Neuronal stem cell (in vitro differentiated cells): ENCODE measurements at places on chromosomes 7 and 10.

DNA sequence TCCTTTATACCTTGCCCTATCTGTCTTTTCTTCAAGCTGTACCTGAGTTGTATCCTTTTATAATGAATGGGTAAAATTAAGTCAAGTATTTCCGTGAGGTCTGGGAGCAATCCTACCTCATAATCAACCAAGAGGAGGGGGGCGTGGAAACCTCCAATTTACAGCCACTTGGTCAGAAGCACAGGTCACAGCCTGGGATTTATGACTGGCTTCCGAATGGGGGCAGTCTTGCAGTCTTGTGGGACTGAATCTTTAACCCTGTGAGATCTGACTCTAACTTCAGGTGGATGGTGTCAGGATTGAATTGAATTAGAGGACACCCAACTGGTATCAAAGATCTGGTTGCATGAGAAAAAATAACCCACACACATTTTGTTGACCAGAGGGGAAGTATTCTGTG lies 23.5 kb upstream of the KCNMA1 start:
- no peak for DNase-seq

- DNase-seq = no peak
Measured at GRCh38 chr10:91043173-91043910, 122.5 kb upstream of the ANKRD1 start.

- no peak for DNase-seq
Measured at GRCh38 chr10:78634389-78634815, 434.4 kb upstream of the ZMIZ1 start.

GRCh38 chr10:127945341-127945758 lies 38.4 kb downstream of the PTPRE start:
- DNase-seq = no peak

- no peak for DNase-seq
Measured at GRCh38 chr7:89607792-89608191, 546.5 kb upstream of the STEAP1 start.

DNA sequence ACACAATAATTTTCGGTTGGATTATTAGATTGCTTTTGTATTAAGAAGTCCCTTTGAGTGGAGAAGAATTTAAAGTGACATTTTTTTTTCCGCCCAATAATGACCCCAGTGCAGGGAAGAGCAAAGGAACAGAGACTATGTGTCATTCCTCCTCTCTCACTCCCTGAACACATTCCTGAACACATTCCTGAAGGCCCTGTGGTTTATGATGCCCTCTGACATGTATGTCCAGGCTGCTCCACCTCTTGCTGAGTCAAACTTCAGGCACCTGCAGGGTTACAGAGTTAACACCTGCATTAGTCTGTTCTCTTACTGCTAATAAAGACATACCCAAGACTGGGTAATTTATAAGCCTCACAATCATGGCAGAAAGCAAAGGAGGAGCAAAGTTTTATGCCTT lies 704.0 kb upstream of the LRRN3 start:
- DNase-seq = no peak

GRCh38 chr7:831596-832166 lies 595 bp upstream of the SUN1 start:
- no peak for DNase-seq

DNA sequence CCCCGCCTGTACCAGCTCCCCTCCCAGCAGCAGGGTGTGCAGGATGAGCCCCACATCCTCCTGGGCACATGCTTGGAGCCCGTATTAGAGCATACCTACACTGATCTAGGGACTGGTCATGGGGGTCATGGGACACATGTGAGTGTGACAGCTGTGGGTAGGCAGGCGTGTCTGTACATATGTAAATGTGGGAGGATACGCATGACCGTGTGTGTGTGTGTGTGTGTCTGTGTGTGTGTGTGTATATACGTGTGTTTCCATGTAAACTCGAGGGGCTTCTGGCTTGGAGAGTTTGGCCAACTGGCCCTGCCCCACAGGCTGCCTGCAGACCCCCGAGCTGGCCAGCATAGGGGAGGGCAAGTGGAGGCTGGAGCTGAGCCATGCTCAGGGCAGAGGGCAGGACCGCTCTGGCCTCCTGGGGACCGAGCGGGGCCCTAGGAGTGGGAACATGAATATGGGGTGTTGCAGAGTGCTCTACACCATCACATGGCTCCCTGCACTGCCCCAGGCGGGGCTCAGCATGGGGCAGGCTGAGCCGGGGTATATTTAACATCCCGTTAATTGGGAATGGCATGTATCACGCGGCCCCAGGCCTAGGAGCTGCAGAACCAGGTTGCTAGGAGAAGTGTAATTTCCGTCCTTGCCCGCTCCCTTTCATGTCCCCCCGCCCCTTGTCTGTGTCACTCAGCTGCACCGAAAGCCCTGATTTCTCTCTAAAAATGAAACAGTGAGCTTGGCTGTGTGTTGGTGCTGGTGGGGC lies 152.7 kb upstream of the PCBD1 start:
- DNase-seq = no peak

GRCh38 chr10:69801434-69802315 lies at the start of gene COL13A1:
TSS of gene COL13A1 (plus strand) at chr10:69801906. CDS start at chr10:69802424, 518 bp downstream.
- DNase-seq = peak; percentile 74

- peak; percentile 14 for DNase-seq
Measured at GRCh38 chr10:2798336-2799022, 268.9 kb upstream of the PFKP start.

- no peak for DNase-seq
Measured at GRCh38 chr10:124677293-124677699, 66.9 kb downstream of the FAM53B start.

- DNase-seq = no peak
Measured at GRCh38 chr7:24356718-24357386, 72.9 kb downstream of the NPY start.

- no peak for DNase-seq
Measured at GRCh38 chr7:3013975-3014792, 29.5 kb downstream of the CARD11 start.

DNA sequence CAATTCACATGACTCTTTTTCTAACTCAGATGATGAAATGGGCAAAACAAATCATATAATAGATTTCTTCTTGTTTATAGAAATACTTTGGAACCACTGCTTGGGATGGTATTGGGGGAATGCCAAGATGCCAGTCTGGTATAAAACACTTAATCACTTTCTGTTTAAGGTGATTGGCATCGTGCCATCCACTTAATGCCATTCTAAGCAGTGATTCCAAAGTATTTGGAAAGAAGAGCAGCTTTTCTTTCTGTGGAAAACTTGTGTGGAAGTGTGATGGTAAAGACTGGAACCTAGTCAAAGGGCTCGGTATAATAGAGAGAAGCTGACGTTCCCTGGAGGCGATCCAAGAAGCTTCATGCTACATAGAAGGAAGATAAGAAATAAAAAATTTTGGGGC lies 120.6 kb downstream of the TMEM26 start:
- no peak for DNase-seq

DNA sequence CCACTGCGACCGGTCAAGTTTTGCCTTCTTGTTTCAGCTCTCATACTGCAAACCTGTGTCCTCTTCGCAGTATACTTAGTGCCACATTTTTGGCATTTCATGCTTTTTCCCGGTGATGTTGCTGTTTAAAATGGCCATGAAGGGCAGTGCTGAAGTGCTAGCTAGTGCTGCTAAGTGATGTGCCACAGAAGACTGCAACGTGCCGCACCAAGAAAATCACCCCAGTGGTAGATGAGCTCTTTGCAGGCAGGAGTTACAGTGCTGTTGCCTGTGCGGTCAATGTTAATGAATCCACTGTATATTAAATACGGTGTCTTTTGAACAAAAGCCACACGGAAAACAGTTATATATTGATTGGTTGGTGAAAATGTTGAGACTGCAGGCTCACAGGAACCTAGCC lies 120.3 kb downstream of the ANLN start:
- DNase-seq = no peak

DNA sequence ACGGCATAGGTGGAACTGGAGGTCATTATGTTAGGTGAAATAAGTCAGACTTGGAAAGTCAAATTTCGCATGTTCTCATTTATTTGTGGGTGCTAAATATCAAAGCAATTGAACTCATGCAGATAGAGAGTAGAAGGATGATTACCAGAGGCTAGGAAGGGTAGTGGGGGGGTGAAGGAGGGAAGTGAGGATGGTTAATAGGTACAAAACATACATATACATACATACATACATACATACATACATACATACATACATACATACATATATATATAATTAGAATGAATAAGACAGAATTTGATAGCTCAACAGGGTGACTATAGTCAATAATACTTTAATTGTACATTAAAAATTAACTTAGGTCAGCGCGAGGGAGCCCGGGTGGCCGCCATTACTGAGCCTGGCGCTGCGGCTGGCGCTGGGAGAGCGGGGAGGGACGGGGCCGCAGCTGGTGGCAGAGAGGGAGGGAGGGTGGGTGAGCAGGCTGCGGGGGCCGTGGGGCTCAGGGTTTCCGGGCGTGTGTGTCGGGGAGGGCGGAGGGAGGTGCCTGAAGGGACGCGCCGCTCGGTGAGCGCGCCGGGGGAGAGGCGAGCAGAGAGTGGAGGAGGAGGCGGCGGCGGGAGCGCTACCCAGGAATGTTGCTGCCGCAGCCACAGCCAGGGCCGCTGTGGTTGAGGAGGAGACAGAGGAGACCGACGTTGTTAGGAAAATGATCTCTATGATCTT lies 85.8 kb upstream of the EGFR start:
- DNase-seq = peak; percentile 52

DNA sequence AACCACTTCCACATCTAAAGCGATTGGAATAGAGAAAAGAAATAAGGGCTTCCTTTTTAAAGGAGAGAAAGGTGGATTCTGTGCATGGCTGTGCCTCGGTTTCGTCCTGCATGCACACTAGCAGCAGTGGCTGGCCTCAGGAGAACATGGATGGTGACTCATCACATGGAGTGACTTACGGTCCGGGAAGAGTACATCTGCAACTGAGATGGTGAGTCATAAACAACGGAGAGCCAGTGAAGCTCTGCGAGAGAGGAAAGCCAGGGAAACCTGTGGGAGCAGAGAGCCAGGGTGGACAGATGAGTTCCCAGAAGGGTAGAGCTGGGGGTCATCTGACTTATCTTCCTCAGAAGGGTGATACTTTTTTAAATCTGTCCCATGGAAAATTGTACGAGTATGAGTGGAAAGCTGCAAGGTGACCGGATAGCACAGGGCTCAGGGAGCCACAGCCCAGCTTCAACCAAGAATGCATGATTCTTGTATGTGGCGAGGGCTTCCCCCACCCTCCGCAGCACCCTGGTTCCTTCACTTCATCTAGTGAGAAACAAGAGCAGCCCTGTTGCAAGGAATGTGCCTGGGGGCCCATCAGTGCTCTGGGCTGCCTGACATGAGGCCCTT lies 259.1 kb downstream of the KLF6 start:
- DNase-seq = no peak

- DNase-seq = no peak
Measured at GRCh38 chr10:77804371-77804770, 122.2 kb downstream of the DLG5 start.

- no peak for DNase-seq
Measured at GRCh38 chr10:100879741-100880360, 32.9 kb upstream of the SLF2 start.

DNA sequence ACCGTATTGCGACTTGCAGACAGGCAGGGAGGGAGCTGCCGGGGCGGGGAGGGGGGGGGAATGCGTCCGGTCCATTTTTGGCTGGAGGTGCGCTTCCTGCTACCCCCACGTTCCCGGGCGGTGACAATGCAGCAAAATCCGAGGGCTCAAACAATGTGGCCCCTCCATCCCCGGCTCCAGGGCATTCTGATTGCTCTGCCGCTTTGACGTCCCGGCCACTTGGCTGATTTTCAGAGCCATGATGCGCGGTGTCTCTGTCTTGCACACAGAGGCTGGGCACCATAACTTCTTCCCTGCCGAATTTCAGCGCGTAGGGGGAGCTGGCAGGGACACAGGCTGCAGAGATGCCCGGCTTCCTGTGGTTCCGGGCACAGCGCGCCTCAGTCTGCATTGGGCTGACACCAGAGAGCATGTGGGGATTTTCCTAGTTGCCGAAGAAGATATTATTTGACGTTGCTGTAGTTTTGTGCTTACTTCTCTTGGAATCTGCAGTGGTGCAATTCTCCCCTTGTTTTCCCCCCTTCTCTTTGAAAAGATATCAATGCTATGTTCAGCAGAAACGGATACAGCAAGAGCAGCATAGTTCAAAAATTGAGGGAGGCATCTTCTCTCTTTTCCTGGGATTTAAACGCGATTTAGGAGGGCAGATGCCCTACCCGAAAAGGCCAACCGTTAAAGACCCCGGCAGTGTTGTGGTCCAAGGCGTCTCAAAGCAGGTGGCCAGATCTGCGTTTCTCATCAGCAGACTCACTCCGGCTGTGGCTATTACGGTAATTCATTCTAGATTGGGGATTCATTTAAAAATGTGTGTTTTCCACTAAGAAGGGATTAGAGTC lies 1.4 kb downstream of the HECW1 start:
- no peak for DNase-seq

DNA sequence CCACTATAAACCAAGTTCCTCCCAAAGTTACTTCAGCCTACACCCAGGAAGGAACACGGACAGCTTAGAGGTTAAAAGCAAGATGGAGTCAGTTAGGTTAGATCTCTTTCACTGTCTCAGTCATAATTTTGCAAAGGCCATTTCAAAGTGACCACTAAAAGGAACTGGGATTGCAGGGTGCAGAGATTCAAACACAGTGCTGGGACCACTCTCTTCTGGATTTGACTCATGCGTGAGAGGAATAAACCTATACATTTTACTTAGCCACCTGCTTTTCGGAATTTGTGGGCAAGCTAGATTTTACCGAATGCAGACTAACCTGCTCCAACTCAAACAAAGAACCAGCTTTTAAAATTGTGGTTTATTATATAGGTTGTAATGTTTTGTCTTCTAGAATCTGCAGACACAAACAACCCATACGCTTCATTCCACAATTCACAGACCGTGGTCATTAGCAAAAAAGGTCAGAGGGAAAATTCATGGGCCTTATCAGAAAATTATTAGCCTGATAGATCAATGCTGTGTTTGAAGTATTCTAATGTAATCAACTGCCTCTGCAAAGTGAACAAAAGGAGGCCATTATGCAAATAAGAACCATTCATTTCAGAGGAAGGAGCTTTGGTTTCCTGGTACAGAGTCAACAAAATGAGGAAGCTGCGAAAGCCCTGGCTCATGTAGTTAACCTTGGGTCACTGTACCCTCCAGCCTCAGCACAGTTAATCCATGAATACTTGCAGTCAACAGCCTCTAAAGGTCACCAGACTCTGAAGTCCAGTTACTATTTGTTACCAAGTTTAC lies 342.7 kb upstream of the KLF6 start:
- DNase-seq = no peak

DNA sequence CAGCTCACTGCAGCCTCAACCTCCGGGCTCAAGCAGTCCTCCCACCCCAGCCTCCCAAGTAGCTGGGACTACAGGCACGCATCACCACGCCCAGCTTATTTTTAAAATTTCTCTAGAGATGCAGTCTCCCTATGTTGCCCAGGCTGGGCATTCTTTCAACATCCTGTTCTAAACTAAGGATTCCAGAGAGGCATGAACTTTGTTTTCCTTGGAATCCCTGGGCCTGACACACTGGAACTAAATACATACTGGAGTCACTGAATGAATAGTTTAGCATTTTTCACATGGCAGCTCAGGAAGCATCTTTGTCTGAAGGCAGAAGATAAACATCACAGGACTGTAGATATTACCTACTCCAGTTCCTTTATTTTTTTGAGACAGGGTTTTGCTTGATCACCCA lies 108.7 kb downstream of the ITIH5 start:
- DNase-seq = no peak
